ENCODE measurements at places on chromosomes 3 and 15.

- DNase-seq: no peak
Measured at GRCh38 chr3:24199775-24200247, 254.7 kb downstream of the NR1D2 start.

DNA sequence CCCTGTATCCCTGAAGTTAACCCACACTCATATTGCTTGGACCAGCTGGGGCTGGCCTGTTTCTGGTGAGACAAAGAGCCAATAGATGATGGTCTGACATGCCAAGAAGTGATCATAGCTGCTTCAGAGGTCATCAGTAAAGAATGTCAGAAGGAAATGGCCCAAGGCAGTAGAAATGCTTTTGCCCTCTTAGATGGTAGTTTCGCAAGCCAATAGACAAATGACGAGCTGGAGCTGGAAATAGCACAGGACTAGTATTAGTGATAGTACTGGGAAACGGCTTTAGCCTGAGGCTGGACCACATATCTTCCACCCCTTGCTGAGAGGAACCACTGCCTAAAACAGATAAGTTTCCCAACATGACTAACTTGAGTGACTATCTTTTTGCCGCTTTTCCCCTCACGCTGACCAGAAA is 176.1 kb upstream of the THBS1 start:
- no peak for DNase-seq

- DNase-seq: no peak
Measured at GRCh38 chr3:188240189-188240981, 86.4 kb downstream of the LPP start.

DNA sequence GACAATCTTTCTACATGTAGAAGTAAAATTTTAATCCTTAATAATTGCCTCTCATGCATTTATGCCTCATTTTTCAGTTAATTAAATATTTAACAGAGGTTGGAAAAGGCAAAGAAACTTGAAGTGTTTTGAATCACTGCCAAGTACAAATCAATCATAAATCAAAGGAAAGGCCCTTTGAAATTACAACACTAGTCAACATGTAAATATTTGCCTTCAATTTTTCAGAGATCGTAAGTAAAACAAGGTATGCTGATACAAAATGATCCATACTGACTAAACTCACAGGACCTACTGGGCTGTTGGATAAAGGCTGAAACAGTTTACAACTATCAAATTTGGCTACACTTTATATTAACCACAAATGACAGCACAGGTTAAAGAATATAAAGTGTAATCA is 33.9 kb downstream of the ZBBX start:
- no peak for DNase-seq

GRCh38 chr15:28943611-28944230 is 57.9 kb downstream of the APBA2 start:
- no peak for DNase-seq

- DNase-seq: no peak
Measured at GRCh38 chr3:156344215-156344614, 210.7 kb downstream of the SSR3 start.

DNA sequence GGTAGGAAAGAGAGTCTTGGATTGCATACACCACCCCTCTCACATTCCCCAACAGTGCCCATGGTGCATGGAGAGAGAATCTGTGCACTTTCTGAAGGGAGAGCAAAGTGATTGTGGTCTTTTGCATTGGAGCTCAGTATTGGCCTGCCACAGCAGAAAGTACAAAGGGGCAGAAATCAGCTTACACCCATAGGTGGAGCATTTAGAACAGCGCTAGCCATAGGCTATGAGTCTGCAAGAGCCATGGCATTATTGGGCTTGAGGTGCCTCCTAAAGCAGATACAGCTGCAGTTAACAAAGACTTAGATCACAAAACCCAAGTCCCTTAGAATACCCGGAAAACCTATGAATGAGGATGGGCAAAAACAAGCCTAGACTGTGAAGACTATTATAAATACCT is 21.8 kb downstream of the SI start:
- no peak for DNase-seq

- no peak for DNase-seq
Measured at GRCh38 chr3:188431553-188431952, 277.6 kb downstream of the LPP start.

DNA sequence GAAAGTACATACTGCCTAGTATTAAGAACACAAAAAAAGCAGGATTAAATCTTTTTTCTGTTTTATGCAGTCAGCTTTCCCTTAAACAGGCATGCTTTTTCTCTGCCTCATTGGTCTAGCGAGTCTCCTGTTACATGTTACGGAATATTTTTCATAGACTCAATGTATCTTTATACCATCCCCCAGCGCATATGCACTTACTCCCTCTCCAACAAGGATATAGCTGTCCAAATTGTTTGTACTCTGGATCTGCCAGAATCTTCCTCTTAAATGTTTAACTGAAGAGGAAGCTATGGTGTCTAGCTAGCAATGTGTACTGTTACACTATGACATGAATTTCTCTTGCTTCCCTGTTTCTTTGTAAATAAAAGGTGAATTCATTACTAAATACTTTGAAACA is 9.2 kb upstream of the SLCO3A1 start:
- no peak for DNase-seq

DNA sequence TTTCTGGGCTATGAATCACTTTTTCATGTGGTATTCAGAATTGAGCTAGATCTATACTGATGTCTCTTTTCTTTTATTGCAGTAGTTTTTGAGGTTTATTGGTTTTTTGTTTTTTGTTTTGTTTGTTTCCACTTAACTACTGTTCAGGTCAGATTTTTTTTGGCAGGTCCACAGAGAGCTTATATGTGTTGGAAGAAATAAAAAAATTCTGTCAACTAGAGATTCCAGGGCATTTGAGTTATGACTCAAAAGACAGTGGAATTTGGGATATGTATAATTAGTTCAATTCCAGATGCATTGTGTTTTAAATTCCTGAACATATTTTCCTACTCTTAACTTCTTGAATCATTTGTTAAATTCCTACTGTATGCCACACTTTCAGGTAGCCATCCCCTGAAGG is 727.2 kb downstream of the SI start:
- DNase-seq: no peak

DNA sequence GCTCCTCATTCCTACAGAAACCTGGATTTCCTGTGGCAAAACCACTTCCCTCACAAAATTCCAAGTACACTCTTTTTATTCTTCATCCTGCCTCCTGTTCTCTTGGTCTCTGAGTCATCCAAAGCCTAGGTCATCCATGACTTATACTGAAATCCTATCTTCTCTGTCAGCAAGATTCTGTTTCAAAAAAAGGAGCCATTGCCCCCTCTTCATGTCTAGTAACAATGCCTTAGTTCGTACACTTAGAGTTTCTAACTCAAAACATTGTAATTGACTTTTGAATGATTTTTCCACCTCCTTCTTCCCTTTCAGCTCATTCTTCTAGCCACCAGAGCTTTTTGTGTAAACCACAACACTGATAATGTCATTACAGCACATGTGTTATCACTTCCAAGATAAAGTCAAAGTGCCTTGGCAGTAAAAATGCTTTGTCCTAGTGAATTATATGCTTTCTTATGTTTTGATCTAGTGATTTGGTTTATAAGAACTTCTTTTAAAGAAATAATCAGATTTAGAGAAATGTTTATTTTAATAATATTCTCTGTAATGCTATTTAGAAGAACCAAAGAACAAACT is 256.5 kb upstream of the NECTIN3 start:
- DNase-seq: peak; percentile 89

- DNase-seq: no peak
Measured at GRCh38 chr3:178169421-178169820, 366.8 kb upstream of the KCNMB2 start.

DNA sequence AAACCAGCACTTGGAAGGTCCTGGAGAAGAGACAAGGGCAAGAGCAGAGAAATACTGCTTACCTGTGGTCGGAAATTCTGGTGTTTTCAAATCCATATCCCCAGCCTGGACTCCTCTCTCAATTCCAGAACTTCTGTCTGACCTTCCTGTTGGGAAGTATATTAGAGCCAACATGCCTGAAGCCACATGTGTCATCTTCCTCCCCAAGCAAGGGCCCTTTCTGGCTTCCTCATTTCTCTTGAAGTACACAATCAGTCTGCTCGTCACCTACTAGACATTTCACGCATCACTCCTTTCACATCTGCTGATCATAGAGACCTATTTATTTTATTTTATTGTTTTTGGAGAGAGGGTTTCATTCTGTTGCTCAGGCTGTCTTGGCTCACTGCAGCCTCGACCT is 8.4 kb downstream of the PARP14 start:
- no peak for DNase-seq

GRCh38 chr3:50417637-50418033 is 58.3 kb upstream of the TMEM115 start:
- DNase-seq: no peak

DNA sequence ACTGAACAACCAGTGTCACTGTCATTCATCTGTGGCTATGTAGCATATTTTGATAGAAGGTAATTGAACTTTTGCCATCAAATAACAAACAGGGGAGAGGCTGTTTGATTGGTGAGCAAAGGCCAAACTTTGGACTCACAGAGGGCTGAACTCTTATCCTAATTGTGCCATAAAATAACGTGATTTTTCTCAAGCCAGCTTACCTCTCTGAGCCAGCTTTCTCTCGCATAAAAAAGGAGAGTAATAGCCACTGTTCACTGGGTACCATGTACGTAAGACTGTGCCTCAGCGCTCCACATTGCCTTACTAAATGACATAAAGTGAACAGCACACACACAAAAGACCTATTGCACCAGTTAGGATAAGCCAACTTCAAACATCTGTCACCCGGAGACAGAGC is 216.9 kb downstream of the LRTM1 start:
- DNase-seq: no peak

GRCh38 chr3:149195221-149195620 is 26.4 kb downstream of the CP start:
- no peak for DNase-seq

GRCh38 chr3:53016236-53016635 is 29.6 kb downstream of the SFMBT1 start:
- no peak for DNase-seq

DNA sequence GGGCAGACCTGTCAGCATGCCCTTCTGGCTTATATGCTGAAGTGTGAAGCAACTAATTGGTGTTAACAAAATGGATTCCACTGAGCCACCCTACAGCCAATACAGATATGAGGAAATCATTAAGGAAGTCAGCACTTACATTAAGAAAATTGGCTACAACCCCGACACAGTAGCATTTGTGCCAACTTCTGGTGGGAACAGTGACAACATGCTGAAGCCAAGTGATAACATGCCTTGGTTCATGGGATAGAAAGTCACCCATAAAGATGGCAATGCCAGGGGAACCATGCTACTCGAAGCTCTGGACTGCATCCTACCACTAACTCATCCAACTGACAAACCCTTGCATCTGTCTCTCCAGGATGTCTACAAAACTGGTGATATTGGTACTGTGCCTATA is 9.4 kb downstream of the PIK3CB start:
- no peak for DNase-seq

- DNase-seq: no peak
Measured at GRCh38 chr15:56765251-56765650, 31.9 kb upstream of the ZNF280D start.

- no peak for DNase-seq
Measured at GRCh38 chr3:13015286-13016082, 57.7 kb downstream of the IQSEC1 start.

GRCh38 chr3:113890256-113890900 is 51.8 kb downstream of the GRAMD1C start:
- no peak for DNase-seq

DNA sequence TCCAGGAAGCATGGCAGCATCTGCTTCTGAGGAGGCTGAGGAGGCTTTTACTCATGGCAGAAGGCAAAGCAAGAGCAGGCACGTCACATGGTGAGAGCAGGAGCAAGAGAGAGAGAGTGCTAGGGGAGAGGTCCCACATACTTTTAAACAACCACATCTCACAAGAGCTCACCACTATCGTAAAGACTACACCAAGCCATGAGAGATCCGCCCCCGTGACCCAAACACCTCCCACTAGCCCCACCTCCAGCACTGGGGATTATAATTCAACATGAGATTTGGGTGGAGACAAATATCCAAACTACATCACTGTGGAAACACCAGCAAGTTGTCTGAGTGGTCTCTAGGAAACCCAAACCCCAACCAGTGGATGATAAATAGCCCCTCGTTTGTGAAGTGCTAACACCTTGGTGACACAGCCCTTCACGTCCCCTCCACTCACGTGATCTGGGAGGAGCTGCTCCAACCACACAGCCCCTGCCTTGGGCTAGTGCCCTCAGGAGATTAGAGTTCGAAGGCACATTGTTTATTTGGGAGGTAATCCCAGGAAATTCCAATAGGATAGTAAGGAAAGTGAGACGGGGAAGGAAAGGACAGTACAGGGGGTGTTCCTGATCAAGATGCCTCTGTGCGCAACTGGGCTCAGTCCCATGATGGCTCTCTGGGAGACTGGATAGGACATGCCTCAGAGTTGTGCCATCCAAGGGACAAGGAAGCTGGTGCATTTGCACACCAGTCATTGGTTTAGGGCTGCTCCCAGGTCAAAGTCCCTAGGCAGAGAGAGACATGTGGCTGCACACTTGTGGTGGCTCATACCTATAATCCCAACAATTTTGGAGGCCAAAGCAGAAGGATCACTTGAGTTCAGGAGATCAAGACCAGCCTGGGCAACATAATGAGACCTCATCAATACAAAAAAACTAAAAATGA is 80.6 kb upstream of the CTNNB1 start:
- DNase-seq: no peak

DNA sequence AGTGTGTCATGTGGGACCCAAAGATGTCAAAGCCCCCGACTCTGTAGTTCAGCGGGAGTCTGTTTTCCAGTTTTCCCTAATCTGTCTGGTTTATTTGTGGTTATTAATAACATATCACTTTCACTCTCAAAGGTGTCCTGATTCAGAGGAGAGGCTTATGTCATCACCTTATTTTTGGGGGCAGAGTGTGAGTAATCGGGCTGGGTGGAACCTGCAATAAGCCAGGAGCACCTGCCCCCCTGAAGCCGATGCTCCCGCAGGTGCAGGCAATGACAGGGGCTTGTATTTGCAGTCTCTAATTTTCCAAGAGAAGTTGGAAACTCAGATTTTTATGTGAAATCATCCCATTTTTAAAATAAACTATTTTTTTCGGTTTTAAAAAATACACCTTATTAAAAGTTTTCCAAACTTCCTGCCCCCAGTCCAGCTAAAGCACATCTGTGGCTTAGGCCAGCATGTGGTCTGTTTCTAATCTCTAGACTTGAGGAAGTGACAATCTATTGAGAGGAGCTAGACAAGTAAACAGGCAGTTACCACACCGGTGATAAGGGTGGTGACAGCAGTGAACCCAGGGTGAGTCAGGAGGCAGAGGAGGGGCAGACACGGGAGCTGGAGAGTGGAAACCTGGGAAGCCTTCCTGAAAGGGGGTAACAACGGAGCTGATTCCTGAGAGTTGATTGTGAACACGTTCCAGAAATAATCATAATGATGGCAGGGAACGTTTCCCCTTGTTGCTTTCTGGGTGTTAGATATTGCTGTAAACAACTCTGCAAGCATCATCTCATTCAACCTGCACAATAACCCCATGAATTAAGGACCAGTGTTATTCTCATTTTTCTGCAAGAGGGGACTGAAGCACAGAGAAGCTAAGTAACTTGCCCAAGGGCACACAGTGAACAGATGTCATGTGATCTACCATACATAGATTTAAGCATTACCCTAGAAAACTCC is 37.2 kb downstream of the BHLHE40 start:
- DNase-seq: peak; percentile 72

- no peak for DNase-seq
Measured at GRCh38 chr15:90981681-90982080, 12.7 kb downstream of the PRC1 start.

All from HCT116 (cell line).